ENCODE measurements at places on chromosomes 11 and 22.

- DNase-seq: no peak
Measured at GRCh38 chr11:2577991-2578928, 121.5 kb downstream of the KCNQ1OT1 start.

DNA sequence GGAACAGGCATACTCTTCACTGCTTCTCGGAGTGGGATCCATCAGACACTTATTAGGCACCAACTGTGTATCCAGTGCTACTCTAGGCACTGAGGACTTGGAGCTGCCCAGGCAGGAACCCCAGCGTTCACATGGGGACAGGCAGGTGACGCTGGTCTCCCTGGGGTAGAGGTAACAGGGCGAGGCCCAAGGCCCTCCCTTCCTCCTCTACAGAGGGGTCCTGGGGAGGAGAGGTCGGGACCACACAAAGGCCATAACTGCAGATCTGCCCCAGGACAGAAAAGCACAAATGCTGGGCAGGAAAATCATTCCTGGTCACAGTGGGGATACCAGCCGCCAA lies 262.2 kb downstream of the BRD1 start:
- DNase-seq: no peak

DNA sequence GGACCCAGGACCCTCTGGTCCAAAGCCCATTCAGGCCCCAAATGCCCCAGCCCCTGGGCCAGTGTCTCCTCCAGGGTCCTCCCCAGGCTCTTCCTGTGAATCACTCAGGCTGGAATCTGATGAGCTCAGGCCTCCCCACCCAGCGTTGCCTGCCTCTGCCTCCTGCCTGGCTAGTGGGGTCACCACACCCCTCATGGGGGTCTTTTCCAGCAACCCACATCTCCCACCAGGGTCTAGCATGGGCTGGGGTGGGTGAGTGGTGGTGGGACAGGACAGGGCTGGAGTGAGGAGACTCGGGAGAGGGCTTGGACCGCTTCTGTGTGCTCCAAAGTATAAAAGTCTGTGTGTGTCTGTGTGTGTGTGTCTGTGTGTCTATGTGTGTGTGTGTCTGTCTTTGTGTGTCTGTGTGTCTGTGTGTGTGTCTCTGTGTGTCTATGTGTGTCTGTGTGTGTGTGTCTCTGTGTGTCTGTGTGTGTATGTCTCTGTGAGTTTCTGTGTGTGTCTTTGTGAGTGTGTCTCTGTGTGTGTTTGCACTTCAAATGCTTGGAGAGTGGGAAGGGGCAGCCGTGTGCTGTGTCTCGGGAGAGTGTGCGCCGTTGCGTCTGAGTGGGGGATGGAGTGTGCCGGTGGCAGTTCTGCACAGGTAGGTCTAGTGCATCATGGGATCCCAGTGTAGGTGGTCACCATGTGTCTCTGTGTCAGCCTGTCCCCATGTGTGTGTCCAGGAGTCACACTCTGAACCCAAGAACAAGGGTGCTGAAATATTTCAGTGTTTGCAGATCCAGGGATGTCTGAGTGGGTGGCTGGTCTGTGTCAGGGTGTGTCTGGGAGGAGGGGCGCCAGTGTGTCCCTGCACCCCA lies 8.8 kb downstream of the RIN1 start:
- DNase-seq: no peak

- DNase-seq: no peak
Measured at GRCh38 chr11:128862908-128863660, 4.0 kb downstream of the KCNJ1 start.

GRCh38 chr22:19599626-19600243 lies 75.5 kb upstream of the CLDN5 start:
- no peak for DNase-seq

All from activated CD8-positive, alpha-beta memory T cell treated with anti-CD3 and anti-CD28 coated beads for 4 hours (primary cell).